NCI-H2081 treated with DMSO at 0.1 percent for 48 hours (cell line): ENCODE measurements at places on chromosomes 6 and 20.

DNA sequence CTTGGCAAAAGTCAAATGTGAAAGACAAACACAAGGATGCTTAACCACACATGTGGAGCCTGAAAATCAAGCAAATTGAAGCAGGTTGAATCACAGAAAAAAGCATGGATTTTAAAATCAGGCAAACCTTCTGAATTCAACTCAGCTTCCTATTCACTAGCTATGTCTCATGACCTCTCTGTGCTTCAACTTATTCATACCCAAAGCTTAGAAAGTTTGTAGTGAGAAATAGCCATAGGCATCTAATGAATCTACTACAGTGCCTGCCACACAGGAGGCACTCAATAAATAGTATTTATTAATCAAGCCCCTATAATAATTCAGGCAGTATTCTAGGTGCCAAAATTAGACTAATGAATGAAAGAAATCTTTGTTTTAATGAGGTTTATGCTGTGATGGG lies 112.2 kb upstream of the TNFAIP3 start:
- DNase-seq: no peak

- no peak for DNase-seq
Measured at GRCh38 chr6:72677740-72678139, 55.9 kb downstream of the KCNQ5 start.

DNA sequence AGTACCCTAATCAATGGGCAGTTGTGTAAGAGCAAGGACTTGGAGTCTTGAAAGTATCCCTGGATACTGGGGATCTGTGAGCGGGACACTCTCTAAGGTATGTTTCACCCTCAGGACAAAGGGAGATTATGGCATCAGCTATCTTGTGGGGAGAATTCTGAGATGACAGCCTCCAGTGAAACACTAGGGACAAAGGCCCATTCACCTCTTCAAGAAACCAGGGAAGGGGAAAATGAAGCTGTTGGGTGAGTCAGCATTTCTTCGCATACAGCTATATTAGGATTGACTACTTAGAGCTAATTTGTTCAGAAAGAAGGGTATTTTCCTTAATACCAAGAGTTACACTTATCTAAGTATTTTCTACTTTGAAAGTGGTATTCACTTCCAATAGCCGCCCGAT lies 35.9 kb downstream of the OPN5 start:
- no peak for DNase-seq

DNA sequence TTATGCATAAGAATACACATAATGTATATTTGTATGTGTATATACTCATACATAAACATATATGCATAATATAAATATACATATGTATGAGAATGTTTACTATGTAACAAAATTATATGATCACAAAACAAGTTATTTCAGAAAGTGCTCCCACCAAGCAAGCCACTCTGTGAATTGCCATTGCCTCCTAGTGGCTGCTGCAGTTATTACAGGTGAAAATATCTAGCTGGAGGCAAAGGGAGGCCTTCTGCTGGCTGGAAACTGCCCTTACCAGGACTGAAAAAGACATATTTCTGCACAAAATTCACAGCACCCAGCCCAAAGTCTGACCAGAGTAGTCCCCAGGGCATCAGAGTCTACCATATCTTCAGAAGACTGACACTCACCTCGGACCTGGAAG lies 14.4 kb upstream of the ADAM33 start:
- DNase-seq: no peak

GRCh38 chr20:13625304-13625979 lies 13.3 kb downstream of the TASP1 start:
- no peak for DNase-seq

DNA sequence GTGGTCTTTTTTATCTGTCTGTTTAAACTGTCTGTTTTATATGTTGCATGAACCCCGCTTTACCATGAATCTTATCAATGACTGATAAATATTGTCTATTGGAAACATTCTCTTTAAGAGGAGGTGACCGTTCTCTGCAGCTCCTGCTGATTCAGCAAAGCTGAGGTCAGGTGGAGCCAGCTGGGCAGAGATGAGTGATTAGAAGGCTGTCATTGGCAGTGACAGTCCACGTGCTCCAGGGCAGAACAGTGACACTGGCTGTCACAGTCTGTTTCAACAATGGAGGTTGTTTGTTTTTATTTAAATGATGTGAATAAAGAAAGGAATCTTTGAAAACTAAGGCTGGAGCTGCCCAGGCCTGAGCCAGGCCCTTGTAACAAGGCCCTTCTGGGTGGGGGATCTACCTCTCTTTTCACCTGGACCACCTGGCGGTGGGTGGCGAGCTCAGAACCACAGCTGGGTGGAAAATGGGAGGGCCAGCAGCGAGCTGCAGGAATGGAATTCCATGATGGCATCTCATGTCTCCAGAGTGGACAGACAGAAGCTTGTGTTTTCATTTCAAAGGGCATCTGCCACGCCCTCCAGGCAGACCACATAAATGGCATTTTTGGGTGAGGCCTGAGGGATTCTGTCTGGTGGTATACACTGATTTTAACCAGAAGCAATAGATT lies 12.6 kb downstream of the SYNJ2 start:
- DNase-seq: no peak
